ENCODE measurements at places on chromosomes 7 and 10. TPM values are rescaled to one million over a fixed set of nuclear protein-coding genes. Genes with fewer than 3 reads are reported as not detected.

C10orf90 gene
- total RNA-seq, result not detected

TRPV6 gene
- total RNA-seq, result not detected

ZNF117 gene
- total RNA-seq, result 12.2 TPM

FAM53B gene
- 15.6 TPM for total RNA-seq

ZNF138 gene
- 7.0 TPM for total RNA-seq

NACAD gene
- total RNA-seq, result 8.5 TPM

PTN gene
- total RNA-seq, result 4.8 TPM

RAMP3 gene
- total RNA-seq, result 45.5 TPM

PLOD3 gene
- 64.3 TPM for total RNA-seq

INA gene
- total RNA-seq, result not detected

GRCh38 chr7:2962865-2963264, 80.8 kb downstream of the CARD11 start:
- DNase-seq, result no peak

- no peak for DNase-seq
These were observed 38.4 kb upstream of the PDE1C start for GRCh38 chr7:32108651-32109050.

- peak; percentile 48 for DNase-seq
These were observed 233.9 kb downstream of the DNAJB6 start for GRCh38 chr7:157570531-157571200.

GRCh38 chr10:21496343-21497176, 28.9 kb downstream of the SKIDA1 start:
- peak; percentile 81 for DNase-seq

- no peak for DNase-seq
These were observed 223.8 kb downstream of the DYNC1I1 start for GRCh38 chr7:95996174-95996573.

- no peak for DNase-seq
These were observed 320.4 kb upstream of the SP8 start for GRCh38 chr7:21107101-21107500.

DNA sequence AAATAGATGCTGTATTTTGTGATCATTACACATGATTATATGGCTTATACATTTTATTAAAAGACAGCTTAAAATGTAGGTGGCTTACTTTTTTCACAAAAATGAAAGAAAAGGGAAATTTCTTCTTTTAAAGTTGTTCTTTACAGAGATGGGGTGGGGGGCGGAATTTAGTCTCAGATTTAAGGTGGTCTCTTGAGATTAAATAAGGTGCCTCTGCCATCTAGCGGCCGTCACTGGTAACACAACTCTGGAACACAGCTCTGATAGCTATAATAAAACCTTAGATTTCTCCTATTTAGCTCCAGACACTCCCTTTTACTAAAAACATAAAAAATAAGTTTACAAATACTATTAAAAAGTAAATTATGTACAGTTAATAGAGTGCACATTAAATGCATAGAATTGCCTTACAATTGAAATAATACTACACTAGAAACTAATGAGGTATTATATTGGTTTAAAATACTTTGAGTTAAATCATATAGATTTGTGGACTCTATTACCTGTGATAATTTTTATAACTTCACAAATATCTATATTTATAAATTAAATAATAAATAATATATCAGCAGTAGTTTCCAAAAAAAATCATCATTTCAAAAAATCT, 210.9 kb downstream of the DGKB start:
- peak; percentile 75 for DNase-seq

DNA sequence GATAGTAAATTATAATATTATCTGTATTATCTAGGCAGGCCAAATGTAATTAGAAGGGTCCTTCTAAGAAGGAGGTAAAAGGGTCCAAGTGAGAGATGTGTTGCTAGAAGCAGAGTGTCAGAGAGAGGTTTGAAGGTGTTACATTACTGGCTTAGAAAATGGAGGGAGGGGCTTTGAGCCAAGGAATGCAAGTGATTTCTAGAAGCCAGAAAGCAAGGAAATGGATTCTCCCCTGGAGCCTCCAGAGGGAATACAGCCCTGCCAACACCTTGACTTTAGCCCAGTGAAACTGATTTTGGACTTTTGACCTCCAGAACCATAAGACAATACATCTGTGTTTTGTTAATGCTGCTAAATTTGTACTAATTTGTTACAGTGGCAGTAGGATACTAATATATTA, 97.9 kb upstream of the IL6 start:
- no peak for DNase-seq

- DNase-seq, result no peak
These were observed 16.7 kb downstream of the SKIDA1 start for GRCh38 chr10:21508706-21509331.

- DNase-seq, result no peak
These were observed 1.4 kb downstream of the PARD3 start for GRCh38 chr10:34813626-34814222.

- peak; percentile 86 for DNase-seq
These were observed 376 bp downstream of the GNA12 start for GRCh38 chr7:2843711-2844152.

DNA sequence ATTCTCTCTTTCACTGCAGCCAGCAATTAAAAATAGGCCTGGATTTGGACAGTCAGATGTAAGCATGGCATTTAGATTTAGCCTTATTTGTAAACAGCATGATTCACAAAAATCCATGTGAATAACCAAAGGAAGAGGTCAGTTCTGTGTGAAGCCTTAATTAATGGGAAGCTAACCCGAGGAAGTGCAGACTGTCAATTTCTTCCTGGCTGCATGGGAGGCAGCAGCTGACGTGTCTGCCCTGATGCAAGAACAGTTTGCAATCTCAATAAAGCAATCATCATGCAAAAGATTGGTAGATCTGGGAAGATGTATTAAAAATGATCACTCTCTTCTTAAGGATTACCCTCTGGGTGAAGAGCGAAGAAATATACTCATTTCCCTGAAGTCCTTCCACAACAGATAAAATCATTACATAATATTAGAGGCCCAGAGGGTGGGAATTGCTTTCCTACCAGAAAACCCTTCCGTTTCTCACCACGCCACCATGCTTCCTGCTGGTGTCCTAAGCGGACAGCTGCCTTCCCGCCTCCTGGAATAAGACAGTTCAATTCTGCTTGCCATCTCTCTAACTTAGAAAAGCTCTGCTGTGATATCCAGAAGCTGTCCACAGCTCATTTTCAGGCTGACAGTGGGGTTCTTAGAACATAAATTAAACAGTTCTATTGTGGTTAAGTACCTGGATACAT, 526.7 kb upstream of the NRP1 start:
- DNase-seq, result no peak

DNA sequence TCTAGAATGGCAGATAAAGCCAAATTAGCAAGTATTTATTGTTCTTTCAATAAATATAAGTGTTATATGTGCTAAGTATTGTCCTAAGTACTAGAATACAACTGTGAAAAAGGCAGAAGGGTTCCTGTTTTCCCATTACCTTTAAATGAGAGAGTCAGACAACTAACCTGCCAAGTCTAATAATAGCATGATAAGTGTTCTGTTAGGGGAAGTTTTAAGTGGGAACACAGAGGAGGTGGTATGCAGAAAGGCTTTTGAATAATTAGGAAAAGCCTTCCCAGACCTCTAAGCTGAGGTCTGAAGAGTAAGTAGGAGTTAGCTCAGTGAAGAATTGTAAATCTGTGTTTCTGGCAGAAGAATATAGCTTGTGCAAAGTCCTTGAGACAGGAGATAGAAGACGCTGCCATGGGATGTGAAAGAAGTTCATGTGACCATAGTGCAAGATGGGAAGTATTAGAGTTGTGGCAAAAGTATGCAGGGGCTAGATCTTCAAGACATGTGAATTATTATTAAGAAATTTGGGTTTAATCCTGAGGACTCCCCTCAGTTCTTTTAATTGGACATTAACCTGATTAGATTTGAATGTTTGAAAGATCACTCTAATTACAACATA, 12.5 kb downstream of the SHOC2 start:
- no peak for DNase-seq

DNA sequence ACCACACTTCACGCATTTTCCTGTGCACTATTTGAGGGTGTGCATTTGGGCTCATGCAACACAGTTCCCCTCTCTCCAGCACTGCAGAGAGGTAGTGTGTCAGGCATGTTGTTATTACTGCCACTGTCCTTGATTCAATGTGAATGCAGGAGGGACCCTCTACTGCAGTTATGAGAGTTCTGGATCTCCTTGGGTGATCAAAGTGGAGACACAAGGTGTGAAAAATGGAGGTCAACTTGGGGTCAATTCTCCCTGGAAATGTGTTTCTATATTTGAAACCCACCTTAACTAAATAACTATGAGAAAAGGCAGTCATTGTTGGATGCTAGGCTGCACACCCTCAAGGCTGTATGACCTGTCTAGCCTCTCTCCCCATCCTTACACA, 73.9 kb upstream of the FAM171A1 start:
- DNase-seq, result no peak

DNA sequence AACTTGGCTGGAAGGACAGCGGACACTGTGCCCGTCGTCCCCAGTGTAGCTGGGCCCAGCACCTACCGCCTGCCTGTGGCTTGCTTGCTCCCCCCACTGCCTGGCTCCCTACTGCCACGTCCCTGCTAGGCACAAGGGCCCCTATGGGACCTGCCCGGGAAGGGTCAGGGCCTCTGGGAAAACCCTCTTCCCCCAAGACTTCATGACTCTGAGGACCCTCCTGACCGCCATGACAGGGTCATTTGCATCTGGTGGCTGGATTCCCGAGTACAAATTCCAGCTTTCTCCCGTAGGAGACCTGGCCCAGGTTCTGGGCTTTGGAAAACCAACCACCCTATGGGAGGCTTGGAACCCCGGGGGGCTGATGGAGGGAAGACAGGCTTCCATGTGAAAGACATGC, 1.4 kb upstream of the MMD2 start:
- DNase-seq, result no peak

DNA sequence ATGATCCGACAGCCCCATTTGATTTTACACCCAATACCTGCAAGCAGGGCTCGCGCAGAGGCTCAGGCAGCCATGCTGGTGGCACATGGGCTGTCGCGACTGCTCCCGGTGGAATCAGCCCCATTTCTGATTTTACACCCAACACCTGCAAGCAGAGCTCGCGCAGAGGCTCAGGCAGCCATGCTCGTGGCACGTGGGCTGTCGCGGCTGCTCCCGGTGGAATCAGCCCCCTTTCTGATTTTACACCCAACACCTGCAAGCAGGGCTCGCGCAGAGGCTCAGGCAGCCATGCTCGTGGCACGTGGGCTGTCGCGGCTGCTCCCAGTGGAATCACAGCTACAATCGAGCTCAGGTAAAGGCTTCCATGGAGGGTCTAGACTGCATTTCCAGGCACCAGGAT, 244.1 kb downstream of the PTPRN2 start:
- DNase-seq, result peak; percentile 78
